ENCODE measurements at places on chromosomes 4 and X.

DNA sequence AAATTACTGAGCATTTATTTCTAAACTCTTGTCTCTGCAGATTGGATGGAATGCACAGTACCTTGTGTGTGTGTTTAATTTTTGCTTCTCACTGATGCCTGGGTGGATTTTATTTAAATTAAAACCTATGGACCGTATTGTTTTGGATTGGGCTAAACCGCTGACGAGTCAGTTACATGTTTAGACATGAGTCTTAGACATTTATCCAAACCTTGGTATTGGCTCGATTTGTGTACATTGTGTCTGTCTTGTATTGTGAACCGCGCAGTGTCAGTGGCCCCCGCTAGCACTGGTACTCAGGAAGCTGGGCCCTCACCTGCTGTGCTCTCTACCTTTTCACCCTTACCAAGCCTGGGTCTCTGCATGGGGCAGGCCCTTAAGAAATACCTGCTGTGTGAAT, 40.8 kb upstream of the TADA2B start:
- no peak for DNase-seq

- DNase-seq: no peak
Observed at GRCh38 chr4:185999207-185999606, 69.7 kb upstream of the TLR3 start.

- DNase-seq: no peak
Observed at GRCh38 chr4:181820553-181820952, 422.6 kb upstream of the TENM3 start.

DNA sequence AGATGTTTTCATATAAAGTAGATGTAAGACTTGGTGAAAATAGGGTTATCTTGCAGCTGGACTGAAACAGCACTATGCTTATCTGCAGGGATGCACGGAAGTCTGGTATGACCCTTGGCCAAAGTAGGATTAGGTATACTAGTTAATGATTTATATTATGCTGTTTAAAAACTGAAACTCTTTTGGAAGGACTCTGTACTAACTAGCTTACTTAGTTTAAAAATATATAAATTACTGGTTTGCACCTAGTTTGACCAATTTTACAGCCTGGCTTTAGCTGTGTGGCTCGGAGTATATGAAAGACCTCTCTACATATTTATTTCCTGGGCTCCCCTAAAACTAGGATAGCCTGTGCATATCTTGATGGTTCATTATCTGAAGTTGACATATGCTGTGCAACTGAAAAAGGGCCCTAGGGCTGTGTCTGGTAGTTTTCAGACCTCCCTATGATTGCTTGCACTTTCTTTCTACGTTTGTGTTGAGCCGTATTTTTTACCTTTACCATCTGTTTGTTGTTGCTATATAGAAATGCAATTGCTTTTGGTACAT, 89.2 kb downstream of the TMEM144 start:
- DNase-seq: no peak

- no peak for DNase-seq
Observed at GRCh38 chr4:24126776-24127175, 236.9 kb upstream of the PPARGC1A start.

DNA sequence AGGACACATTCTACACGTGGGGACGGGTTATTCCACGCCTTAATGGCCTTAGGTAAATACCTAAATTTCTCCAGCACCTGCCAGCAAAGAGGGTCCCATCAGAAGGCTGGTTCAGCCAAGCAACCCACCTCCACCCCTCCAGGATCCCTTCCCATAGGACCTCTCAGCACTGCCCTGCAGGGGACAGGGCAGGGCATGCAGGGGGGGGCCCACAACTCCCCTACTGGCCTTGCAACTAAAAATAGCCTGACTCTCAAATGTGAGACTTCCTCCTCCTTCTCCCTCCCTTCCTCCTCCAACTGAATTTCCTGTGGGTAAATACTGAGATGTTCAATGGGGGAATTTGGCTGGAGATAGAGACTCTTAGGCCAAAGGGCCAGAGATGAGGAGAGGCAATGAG, 6.3 kb downstream of the LAS1L start:
- DNase-seq: no peak

GRCh38 chrX:5051831-5052491, 1176.7 kb downstream of the NLGN4X start:
- no peak for DNase-seq

- DNase-seq: no peak
Observed at GRCh38 chr4:20288846-20289512, 37.3 kb downstream of the SLIT2 start.

GRCh38 chr4:7348946-7349900, 85.5 kb downstream of the PSAPL1 start:
- no peak for DNase-seq

DNA sequence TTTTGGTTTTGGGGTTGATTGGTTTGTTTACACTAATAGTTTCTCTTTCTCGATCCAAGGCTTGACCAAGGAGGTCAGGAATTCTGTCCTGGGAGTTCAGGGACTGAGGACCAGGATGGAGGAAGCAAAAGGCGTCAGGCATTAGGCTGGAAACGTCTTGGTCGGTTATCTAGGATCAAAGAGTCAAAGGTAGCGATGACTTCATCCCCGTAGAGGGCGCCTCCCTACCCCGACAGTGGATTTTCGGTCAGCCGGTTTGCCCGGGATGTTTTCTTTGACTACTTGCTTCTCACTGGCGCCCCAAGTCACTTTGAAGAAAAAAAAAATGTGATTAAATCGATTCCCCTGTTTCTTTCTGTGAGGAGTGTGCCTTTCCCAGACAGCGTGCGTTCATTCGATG, 980 bp upstream of the FHDC1 start:
- no peak for DNase-seq

- DNase-seq: no peak
Observed at GRCh38 chrX:15956681-15957080, 102.1 kb upstream of the AP1S2 start.

DNA sequence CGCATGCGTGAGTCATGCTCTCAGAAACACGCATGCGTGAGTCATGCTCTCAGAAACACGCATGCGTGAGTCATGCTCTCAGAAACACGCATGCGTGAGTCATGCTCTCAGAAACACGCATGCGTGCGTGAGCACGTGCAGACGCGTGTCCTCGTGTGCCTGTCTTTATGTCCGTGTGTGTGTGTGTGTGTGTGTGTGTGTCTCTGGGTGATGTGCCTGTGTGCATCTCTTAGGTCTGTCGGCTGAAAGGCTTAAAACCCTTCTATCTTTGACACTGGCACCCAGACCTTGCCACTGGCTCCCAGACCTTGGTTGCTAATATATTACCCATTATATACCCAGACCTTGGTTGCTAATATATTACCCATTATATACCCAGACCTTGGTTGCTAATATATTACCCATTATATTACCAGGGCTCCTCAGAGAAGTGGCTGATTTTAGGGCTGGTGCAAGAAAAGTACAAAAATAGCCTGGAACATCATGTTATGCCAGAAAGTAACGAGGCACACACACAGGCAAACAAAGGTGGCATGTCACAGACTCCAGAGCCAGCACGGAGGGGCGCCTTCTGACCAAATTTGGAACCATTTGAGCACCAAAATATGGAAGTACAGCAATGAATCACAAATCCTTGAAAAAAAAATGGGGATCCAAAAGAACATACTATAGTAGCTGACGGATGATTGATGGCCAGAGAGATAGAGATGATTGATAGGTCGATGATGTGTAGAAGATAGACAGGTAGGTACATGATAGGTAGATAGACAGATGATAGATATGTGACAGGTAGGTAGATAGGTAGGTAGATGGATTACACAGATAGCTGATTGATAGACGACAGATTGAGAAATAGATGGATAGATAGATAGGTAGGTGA, 19.2 kb upstream of the ADRA2C start:
- no peak for DNase-seq

DNA sequence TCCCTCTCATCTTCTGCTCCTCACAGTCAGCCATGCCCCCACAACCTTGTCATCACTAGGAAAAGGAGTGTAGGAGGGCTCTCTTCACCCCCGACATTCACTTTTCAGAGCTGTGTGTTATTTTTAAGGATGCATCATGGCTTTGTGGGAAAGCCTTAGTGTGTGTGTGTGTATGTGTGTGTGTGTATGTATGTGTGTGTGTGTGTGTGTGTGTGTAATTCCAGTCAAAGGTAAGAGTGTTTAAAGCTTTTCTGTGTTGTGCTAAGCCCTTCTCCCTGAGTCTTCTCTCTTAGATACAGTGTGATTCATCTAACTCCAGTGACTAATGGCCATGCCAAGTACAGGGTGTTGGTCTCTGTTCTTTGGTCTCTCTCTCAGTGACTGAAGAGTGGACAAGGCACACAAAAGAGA, 76.6 kb downstream of the CHIC2 start:
- DNase-seq: no peak

- DNase-seq: no peak
Observed at GRCh38 chr4:171561419-171561818, 251.8 kb upstream of the GALNTL6 start.

GRCh38 chr4:37879365-37879764, 11.5 kb upstream of the TBC1D1 start:
- DNase-seq: no peak

All from stimulated activated CD8-positive, alpha-beta memory T cell treated with anti-CD3 and anti-CD28 coated beads, Interleukin-4, amount 100 ng/mL, for 1 hour (primary cell).